ENCODE measurements at places on chromosomes 13 and 19.
A peak's percentile ranks its signal among the peaks of the same experiment; 100 is the strongest.

DNA sequence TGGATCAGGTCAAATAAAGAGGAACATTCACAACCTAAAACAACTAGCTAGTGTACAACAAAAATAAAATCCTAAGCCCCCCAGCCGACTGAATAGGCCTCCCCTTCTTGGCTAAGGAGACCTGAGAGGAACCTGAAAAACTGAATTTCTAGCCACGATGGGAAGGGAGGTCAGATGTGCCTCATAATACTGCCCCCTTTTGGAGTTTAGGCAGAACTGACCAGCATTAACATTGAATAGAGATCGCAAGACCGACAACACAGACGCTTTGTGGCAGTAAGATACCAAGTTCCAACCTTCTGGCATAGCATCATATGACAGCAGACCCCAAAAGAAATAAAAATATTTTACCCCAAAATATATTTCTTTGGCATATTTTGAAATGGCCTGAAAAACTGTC is 15.9 kb downstream of the CBY2 start:
- no peak for DNase-seq

DNA sequence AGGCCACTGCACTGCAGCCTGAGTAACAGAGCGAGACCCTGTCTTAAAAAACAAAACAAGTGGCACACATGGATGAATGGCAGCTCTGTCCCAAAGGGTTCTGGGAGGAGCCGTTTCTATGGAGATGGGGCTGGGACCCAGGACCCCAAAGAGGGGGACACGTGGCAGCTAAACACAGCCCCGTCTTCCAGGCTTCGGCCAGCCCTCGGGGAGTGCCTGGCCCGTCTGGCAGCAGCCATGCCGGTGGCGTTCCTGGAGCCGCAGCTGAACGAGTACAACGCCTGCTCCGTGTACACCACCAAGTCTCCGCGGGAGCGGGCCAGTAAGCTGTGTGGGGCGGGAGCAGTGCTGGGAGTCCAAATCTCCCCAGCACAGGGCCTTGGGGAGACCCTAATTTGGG is 82.4 kb downstream of the RYR1 start:
- DNase-seq = no peak

GRCh38 chr13:25118378-25118905 is 22.5 kb downstream of the PABPC3 start:
- no peak for DNase-seq

DNA sequence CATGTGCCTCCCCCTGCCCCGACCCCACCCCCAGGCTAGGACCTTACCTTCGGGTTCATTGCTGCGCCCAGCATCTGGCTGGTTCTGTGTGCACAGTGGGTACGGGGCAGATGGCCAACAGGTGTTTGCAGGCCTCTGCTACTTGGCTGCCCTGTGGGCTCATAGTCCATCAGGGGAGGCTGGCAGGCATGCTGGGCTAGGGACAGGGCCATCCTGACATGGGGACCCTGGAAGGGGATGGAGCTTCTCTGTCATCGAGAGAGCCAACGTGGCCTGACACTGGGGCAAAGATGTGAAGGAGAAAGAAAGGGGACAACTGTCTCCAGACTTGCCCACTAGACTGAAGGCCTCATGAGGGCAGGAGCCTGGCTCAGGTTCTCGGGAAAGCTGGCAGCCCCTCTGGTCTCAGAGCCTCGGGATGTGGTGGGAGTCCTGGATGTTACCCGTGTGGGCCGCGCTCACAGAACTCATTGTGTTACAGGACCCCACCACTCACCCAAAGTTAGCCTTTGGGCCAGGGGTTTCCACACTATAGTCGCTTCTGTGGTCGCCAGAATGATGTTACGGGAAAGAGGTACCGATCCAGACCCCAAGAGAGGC is 4.7 kb downstream of the ZNF536 start:
- DNase-seq = no peak

- DNase-seq = peak; percentile 55
These were observed 232.0 kb downstream of the B3GLCT start for GRCh38 chr13:31431722-31432137.

- no peak for DNase-seq
These were observed 383.1 kb upstream of the GPC6 start for GRCh38 chr13:92843549-92843948.

- DNase-seq = no peak
These were observed 226.4 kb upstream of the SERP2 start for GRCh38 chr13:44147233-44147632.

GRCh38 chr13:72886272-72887067 is 104.5 kb downstream of the PIBF1 start:
- DNase-seq = no peak

DNA sequence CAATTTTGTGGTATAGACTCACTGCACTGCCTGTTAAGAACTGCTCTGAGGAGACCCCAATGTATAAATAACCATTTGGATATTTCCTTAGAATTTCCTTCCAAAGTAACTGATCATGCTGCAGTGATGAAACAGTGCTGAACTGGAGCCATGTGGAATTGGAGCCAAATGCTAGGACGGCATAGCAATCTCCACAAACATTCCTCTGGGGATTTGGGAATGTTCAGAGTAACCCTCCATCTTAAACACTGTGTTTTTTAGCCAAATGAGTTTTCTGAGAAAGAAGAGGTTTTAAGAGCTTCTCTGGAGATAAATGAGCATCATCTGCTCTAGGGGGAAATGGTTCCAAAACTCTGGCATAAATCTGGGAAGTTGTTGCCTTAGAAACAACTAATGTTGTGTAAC is 98.2 kb downstream of the OLFM4 start:
- DNase-seq = no peak

DNA sequence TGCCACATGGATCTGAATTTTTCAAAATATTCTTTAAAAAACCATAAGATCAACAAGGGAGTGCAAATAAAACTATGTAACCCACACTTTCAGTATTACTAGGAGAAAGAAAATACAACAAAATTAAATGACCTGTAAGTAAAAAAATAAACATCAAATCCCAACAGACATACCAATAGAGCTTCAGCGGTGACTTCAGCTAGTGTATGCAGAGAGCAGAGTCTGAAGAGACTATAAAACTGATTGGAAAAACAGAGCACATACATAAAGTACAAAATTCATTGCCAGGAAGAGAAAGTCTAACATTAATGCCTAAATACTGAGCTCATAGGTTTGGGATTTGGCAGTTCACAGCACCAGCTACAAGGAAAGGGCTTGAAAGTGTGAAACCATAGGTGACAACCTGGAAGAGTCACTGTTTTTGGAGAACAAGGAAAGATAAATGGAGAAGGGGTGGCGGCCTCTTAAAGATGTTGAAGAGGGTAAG is 291.1 kb downstream of the LMO7 start:
- DNase-seq = no peak

DNA sequence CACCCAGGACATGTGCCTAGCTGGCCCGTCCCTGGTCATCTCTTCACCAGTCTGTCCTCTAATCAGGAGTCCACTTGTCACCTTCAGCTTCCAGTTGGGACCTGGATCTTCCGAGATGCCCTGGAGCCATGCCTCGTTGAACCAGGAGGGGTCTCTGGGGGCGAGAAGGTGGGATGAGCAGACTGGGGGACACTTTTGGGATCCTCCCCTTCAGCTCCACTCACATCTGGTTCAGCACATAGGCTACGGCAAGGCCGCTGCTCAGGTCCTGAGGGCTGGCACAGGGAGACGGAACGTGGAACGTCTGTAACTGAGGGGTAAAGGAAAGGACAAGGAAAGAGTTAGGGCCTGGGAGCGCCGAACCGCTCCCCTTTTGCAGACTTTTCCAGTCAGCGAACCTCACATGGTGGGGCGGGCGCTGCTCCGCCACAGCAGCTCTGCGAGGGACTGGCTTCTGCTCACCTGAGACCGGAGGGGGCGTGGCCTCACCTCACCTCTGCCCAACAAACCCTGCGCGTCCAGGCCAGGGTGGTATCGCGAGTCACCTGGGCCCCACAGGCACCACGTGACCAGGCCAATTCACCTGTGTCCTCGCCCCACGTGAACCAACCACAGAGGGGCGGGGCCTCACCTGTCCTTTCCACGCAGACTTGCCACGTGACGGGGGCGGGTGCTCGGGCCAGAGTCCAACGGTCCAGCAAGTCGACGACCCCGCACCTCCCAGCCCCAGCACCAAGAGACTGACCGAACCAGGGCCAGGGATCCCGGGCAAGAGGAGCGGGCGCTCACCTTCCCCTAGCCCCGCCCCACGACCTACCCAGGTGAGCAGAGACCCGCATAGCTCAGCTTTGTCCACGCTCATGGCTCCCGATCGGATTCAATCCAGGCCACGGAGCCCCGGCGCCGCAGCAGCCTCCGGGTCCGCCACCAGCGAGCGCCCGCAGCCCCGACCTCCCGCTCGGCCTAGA is at the start of gene HOOK2:
Gene HOOK2, minus strand, starts transcription at position 965 of the 968 bp plus-strand sequence. Its CDS starts 103 bp downstream, at position 862.
- DNase-seq = no peak

DNA sequence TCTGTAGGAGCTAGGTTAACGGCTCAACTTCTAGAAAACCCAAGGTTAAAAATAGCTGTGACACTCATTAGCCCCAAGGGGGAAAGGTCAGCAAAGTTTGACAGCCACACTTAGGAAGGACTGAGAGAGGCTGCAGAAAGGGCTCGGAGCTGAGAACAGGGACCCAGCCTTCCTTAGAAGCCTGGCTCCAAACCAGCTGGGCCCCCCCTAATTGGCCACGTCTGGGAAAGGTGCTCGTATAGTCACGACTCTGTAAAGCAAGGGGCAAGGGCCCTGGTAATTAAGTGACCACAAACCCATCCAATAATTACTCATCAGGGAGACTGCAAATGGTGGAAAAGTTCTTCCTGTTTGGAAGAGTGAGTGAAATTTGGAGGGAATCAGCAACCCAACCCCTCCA is 90.5 kb downstream of the RNASEH2B start:
- DNase-seq = no peak

DNA sequence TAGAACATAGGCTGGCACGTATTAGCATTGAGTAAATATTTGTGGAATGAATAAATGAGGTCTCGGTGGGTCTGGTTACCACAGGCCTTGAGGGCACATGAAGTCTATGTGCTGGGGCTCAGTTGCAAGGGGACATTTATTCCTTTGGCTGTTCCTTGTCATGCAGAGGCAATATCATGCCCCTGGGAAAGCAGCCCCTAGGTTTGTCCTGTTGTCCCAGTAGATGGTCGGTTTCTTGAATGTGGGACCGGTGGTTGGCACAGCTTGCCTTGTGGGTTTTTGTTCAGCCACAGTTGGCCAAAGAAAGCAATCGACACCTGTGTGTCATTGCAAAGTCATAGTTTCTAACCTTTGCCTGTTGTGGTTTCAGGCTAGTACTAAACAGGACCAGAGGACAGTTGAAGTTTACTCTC is 24.7 kb upstream of the GPR183 start:
- no peak for DNase-seq

DNA sequence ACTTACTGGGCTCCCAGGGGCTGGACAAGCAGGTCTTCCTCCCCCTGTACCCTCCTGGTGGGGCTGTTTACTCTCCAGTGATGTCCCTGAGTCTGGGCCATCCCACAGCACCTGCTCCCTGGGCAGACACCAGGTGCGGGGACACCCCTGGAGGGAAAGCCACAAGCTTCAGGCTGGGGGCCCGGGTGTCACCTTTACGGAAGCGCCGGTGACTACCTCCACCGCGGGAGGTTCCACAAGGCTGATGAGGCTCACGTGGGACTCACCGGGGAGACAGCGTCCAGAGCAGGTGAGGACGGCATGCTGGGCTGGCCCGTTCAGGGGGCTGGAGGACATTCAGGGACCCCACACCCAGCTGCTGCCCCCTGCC is 24.9 kb downstream of the NFILZ start:
- DNase-seq = no peak

GRCh38 chr19:2250766-2251105 is 1.6 kb downstream of the AMH start:
- DNase-seq = no peak

DNA sequence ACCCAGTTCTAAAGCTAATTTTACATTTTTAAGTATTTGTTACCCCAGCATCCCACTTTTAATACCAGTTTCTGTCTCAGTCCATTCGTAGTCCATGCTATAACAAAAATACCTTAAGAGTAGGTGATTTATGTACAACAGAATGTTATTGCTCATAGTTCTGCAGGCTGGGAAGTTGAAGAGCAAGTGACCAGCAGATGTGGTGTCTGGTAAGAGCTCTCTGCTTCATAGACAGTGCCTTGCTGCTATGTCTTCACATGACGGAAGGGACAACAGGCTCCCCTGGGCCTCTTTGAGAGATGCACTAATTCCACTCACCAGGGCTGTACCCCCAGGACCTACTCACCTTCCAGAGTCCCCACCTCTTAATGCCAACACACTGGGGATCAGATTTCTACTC is 96.6 kb downstream of the COL4A2 start:
- no peak for DNase-seq

DNA sequence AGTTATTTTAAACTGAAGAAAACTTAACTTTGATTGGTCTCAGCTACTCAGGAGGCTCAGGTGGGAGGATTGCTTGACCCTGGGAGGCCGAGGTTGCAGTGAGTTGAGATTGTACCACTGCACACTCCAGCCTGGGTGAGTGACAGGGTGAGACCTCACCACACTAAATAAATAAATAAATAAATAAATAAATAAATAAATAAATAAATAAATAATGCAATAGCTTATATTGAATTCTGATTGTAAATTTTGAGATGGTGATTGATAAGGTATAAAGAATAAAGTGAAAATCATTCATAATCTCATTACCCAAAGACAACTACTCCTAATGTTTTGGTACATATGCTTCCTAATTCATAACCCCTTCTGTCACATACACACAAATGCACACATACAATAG is 58.1 kb downstream of the TUBA3C start:
- DNase-seq = no peak

DNA sequence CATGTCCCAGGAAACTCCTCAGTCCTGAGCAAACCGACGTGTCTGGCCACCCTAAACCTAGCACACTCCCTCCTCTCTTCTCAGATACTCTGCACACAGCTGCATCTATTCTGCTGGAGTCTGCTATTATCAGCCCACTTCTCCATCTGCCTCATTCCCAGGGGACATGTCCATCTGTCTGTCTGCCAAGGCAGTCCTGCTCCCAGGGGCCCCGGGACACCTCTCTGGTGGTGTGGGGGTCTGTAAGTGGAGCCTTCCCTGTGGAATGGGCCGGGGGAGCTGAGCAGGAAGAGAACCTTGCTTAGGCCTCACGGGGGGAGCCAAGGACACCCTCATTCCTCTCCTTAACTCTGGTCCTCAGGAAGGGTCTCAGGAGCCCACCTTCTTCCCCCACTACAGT is 72.7 kb downstream of the ERICH6B start:
- no peak for DNase-seq

- no peak for DNase-seq
These were observed 1668.9 kb upstream of the MIR17HG start for GRCh38 chr13:89678466-89679121.

DNA sequence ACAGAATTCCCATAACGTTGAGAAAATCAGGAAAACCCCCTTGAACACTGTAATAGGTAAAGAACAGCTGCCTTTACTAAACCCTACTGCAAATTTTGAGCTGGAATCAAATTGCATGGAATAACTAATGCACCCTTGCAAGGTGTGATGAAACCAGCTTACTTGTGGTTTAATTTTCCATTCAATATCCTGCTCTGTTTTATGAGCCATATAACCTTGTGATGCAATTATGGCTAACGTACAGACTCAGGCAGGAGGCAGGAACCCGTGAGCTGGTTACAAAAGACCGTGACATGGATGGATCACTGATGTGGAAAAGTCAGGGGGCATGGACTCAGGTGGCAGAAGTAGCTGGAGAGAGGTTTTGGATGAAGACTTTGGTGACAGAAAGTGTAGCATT is 438.6 kb downstream of the COG6 start:
- DNase-seq = no peak

Data from neural crest cell (in vitro differentiated cells).